Stimulated activated CD8-positive, alpha-beta memory T cell treated with anti-CD3 and anti-CD28 coated beads, Interleukin-2, amount 100 ng/mL, for 48 hours (primary cell): ENCODE measurements at places on chromosomes 13 and 19.

GRCh38 chr19:6733338-6734095, 3.9 kb downstream of the GPR108 start:
- no peak for DNase-seq

- DNase-seq = no peak
Observed at GRCh38 chr13:45068036-45069001, 52.0 kb upstream of the GTF2F2 start.

- DNase-seq = no peak
Observed at GRCh38 chr13:100734194-100734720, 59.7 kb upstream of the TMTC4 start.

- DNase-seq = no peak
Observed at GRCh38 chr13:49373716-49374115, 70.1 kb downstream of the CAB39L start.

DNA sequence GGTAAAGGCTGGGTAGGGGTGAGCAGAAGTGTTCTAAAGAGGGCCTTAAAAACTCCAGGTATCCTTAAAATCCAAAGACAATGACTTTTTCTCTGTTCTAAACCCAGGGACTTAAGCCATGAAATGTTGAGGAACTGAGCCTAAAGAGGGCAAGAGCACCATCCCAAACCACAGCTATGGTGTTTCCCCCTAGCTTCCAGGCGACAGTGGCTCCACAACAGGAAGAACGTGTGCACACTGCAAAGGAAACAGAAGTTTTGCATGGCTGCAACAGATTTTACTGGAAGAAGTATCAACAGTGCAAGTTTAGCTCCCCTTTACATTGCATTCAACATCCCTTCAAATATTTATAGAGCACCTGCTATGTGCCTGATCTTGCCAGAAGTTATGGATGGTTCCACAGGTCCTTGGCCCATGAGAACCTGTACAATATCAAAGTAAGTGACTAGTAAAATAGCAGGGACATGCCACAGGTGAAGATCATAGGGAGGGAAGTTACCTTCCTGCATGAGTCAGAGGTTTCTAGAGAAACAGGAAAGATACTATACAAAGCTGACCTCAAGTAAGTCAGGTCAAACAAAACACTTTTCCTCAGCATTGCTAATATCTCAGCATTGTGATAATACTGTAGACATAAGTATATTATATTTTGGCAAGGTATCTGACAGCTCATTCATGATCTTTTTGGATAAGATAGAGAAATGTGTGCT, 8.4 kb upstream of the KCTD12 start:
- no peak for DNase-seq

- DNase-seq = no peak
Observed at GRCh38 chr13:110653851-110654250, 38.5 kb downstream of the NAXD start.

DNA sequence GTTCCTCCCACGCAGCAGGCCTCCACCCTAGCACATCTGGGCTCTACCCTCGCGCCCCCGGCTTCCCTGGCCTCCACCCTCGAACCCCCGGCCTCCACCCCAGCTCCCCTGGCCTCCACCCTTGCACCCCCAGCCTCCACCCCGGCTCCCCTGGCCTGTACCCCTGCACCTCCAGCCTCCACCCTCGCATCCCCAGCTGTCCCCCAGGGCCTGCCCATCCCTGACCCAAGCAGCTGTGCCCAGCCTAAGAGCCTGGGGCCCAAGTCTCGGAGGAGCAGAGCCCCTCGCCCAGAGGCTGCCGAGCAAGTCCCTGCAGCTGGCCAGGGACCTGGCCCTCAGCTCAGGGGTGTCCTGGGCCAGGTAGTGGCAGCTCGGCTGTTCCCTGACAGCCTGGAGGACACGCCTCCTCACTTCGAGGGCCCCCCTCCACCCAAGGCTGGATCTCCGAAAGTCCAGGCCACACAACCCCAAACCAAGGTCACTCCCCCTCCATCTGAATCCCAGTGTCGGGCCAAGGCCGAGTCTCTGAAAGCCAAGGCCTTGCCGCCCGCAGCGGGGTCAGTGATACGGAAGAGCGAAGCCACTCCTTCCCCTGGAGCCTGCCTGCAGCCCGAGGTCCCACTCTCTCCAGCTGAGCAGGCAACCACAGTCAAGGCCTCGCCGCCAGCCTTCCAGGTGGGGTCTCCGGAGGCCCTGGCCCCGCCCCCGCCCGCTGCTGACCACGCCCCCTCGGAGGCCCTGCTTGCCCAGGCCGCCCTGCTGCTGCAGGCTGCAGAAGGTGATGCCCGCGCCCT, 7.9 kb upstream of the ARHGAP33 start:
- DNase-seq = no peak

- DNase-seq = no peak
Observed at GRCh38 chr19:5914358-5914774, 312 bp downstream of the CAPS start.

GRCh38 chr19:19460258-19460731, 54.8 kb downstream of the GATAD2A start:
- DNase-seq = no peak

GRCh38 chr19:57642396-57643046, 9.6 kb downstream of the ZNF211 start:
- no peak for DNase-seq

DNA sequence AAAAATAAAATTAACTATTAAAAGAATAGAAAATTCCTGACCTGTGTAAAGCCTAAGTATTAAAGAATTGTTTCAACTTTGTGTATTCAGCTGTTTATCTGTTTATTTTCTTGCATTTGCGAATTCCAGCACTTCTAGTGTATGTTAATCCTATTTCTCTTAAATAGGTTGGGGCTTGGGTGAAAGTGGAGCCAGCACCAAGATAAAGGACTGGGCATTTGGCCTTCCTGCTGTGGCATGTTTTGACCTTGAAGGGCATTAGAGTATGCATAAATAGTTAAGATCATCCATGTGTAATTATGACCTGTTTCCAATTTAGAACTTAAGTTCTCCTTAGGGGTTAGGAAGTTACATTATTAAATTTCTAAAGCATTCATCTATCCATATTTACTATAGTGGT, 151.3 kb downstream of the NBEA start:
- no peak for DNase-seq

DNA sequence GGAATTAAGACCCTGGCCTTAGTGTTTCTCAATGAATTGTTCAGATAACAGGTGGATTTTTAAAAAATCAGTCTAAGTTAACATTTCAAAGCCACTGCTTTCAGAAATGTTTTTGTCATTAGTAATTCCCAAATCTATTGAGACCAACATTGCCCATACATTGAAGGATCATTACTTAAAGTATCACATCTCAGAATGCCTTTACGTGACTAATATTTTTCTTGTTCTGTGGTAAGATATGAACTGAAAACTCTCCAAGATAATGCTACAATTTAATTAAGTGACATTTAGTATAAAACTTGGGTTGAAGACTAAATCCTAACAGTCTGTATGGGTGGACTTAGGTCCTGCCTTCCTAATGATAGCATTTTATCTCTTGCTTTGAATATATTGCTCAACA, 59.4 kb upstream of the POSTN start:
- DNase-seq = no peak

DNA sequence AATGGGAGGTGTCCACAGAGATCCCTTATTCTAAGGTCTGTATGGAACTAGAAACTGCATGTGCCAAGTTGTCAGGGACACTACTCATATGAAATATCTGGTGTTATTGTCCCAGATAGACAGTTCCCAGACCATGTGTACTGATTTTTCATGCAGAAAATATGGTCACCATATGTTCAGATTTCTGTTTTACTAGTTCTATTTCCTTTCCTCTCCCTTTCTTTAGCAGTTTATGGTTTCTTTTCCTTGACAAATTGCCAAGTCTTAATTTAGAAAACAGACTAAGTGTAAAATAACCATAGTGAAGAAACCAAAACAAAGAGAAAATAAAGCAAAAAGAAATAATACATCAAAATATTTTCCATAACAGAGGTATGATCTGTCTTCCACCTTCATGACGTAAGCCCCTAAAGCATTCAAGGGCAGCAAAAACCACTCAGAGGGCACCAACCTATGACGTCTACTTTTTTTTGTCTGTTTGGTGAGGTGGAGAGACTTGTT, 248.5 kb downstream of the KCTD12 start:
- DNase-seq = no peak

DNA sequence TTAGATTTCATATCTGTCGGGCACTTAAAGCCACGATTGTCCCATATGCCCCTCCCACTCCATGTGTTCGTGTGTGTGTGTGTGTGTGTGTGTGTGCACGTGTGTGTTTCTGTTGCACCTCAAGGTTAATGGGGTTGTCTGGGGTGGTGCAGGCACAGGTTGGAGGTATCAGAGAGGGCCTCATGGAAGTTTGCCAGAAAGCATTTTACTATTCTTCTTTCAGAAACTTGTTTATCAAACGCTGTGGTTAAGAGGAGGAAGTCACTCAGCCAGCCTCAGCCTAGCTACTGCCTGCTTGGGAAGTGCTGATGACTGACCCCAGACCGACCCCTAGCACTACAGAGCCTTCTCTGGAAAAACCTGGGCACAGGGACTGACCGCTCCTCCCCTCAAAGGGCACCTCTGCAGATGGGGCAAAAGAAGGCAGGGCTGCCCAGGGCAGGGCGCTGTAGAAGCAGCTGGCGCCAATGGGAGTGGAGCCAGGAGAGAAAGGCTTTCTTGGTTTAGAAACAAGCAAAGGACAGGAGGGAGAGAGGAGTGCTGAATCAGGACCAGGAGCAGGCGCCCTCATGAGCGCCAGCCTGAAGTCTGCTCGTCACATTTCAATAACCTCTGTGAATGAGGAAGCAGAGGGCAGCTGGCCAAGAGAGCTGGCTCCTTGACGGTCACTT, 3.9 kb downstream of the SIAH3 start:
- no peak for DNase-seq

GRCh38 chr19:15536350-15536749, 28.0 kb downstream of the CYP4F22 start:
- DNase-seq = no peak

- no peak for DNase-seq
Observed at GRCh38 chr13:31168736-31169135, 7.0 kb upstream of the HSPH1 start.

GRCh38 chr19:5125797-5126497, 157.0 kb downstream of the KDM4B start:
- DNase-seq = no peak

- no peak for DNase-seq
Observed at GRCh38 chr19:2014731-2015607, 545 bp downstream of the BTBD2 start.

- no peak for DNase-seq
Observed at GRCh38 chr19:58476498-58477015, 405 bp downstream of the ZNF446 start.

DNA sequence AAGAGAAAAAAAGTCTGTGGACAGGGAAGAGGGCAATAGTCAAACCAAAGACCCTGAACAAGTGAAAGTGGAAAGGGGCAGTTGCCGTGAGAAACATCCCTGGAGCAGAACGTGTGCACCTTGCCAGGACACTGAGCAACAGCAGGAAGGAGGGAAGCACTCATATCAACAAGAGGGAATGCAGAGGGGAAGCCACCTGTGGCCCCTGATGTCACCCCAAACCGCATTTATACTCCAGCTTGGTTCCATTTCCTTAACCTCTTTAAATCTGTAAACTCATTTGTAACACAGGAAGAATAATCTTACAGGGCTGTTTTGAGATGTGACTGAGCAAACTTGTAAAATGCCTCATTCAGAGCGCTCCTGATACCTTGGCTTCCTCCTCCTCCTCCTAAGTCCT, 698.8 kb downstream of the DIAPH3 start:
- DNase-seq = no peak

DNA sequence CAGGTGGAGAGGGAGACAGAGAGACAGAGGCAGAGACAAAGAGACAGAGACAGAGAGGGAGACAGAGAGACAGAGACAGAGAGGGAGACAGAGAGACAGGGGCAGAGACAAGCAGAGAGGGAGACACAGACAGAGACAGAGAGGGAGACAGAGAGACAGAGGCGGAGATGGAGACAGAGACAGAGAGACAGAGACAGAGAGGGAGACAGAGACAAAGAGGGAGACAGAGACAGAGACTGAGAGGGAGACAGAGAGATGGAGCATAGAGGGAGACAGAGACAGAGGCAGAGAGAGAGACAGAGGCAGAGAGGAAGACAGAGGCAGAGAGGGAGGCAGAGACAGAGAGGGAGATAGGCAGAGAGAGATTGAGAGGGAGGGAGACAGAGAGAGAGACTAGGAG, 29.3 kb downstream of the SBNO2 start:
- DNase-seq = no peak

- peak; percentile 50 for DNase-seq
Observed at GRCh38 chr13:29594710-29595379, 643 bp downstream of the SLC7A1 start.

DNA sequence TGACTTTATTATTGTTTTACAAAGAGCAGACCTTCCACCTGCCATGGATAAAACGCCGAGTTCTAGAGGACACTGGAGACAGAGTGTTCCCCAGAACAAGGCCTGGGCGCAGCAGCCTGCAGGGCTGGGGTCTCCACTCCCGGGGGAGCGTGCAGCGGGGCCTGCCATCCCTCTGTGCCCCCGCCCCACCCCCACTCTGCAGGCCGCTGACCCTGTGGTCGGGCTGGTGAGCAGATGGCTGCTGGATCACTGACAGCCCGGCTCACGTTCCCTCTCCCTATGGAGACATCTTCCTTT, 8.6 kb upstream of the PTBP1 start:
- DNase-seq = no peak

DNA sequence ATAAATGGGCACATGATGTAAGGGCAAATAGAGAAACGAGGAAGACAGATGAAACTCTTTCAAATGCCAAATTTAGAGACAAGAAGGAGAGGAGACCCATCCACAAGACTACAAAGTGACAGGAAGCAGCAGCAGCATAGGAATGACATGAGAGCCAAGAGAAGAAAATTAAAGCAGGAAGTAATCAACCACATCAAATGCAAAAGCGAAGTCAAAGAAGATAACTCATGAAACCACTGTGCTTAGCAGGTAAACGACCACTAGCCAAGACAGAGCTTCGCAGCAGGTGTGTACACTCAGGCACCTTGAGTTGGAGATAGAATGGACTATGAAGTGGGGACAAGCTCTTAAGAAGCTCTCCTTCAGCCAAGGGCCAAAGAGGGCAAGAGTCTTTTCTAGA, 64.1 kb downstream of the KLF12 start:
- no peak for DNase-seq

GRCh38 chr13:50526661-50527071, 316.8 kb downstream of the DLEU7 start:
- DNase-seq = no peak
